ENCODE measurements at places on chromosomes 1 and 21. TPM values are rescaled to one million over a fixed set of nuclear protein-coding genes. Genes with fewer than 3 reads are reported as not detected.

GRCh38 chr1:215458104-215458503 is 109.0 kb upstream of the KCTD3 start:
- DNase-seq, result no peak

DNA sequence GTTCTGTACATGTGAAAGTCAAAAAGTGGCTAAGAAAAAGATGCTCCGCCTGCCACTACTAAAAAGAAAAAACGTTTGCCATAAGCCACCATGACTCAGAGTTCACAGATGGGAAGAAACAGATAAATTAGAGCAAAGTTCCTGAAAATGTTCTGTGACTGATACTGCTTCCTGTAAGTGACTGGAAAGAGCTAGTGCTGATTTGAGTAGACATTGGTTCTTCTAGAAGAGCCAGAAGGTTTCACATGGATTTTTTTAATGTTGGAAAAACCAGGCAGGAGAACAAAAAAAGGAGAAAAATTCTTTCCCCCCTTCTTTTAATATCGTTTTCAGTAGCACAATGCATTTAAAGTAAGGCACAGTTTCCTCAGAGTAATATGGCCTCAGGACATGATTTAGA is 221.4 kb downstream of the HLX start:
- peak; percentile 66 for DNase-seq

- DNase-seq, result no peak
These were observed 37.5 kb upstream of the ARF1 start for GRCh38 chr1:228044961-228045360.

DNA sequence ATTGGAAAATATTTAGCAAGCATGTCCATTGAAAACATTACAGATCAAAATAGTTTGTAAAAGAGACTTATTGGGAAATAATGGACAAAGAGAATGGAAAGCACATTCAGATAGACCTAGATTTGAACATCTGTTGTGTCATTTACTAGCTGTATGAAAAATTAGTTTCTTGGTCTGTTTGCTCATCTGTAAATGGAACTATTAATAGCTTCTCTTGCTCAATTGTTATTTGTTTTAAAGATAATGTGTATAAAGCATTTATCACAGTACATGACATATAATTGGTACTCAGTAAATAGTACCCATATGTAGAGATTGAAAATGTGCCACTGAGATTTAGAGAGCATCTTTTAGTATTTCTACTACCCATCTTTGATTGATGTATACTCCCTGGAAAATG is 25.9 kb downstream of the RPAP2 start:
- DNase-seq, result no peak

GRCh38 chr1:201507360-201507675 is 395 bp upstream of the CSRP1 start:
- no peak for DNase-seq

- no peak for DNase-seq
These were observed 220.4 kb downstream of the TPR start for GRCh38 chr1:186154651-186155050.

CBS gene
- total RNA-seq, result 125 TPM

DNA sequence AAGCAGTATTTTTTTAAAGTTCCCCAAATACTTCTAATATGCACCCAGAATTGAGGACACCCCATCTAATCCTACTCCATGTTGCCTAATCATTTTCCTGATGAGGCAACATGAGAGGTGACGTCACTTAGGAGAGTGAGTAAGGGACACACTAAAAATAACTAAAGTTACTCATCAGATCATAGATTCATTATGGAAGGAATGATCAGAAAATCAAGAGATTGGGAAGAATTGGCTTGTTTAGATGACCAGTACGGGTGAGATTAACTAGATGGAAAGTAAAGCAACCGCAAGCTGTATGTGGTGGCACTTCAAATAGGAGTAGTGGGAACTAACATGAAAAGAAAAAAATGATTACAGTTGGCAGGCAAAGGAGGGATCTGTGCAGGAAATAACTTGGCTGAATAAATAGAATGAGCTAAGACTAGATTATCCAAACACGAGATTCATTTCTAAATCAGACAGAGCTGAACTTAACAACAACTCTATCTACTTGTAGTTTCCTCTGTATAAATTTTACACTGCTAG is 61.4 kb upstream of the CXADR start:
- no peak for DNase-seq

DNA sequence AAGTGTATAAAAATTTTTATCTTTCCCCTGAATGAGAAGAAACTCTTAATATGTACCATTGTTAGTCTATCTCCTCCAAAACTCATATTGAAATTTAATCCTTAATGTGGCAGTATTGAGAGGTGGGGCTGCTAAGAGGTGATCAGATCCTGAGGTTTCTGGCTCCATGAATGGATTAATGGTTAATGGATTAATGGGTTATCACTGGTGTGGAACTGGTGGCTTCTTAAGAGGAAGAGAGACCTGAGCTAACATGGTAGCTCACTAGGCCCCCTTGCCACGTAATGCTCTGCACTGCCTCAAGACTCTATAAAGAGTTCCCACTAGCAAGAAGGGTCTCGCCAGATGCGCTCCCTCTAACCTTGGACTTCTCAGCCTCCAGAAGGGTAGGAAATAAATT is 70.6 kb upstream of the ZBTB18 start:
- DNase-seq, result no peak

DNA sequence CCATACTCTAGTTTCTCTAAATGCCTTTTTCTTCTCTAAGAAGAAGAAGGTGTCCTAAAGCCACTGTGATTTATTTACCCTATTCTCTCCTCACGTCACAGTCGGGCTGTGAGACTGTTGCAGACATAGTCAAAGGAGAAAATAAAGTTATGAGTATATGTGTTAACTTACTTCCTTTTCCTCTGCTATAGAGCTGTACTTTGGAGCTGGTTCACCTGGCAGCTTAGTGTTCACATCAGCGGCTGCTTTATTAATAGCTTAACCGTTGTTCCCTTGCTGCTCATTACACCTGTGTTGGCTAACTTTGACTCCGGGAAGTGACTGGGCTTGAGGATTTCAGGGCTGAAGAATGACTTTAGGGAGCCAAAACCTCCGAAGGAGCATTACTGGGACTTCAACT is 3.6 kb downstream of the PFKFB2 start:
- DNase-seq, result no peak

- DNase-seq, result no peak
These were observed 34.6 kb upstream of the COX20 start for GRCh38 chr1:244800821-244801220.

Data from kidney epithelial cell (primary cell).